Testis (tissue), 5 donors: ENCODE measurements at places on chromosomes 5 and 9. TPM values are rescaled to one million over a fixed set of nuclear protein-coding genes. Genes with fewer than 3 reads are reported as not detected.

- H3K36me3 ChIP-seq = no peaks in the 10 kb centered on the region
- no peak for DNase-seq
- no peak overlapping the region for H3K27ac ChIP-seq
- H3K27me3 ChIP-seq = no peaks in the 10 kb centered on the region
- H3K4me1 ChIP-seq = peaks cover 5% of the 10 kb centered on the region
These were observed 35.9 kb downstream of the OR2Y1 start for GRCh38 chr5:180703912-180704311.

Gene CCIN
- 84.8 TPM for total RNA-seq

Gene FGF18
- 0.79 TPM for total RNA-seq

DNA sequence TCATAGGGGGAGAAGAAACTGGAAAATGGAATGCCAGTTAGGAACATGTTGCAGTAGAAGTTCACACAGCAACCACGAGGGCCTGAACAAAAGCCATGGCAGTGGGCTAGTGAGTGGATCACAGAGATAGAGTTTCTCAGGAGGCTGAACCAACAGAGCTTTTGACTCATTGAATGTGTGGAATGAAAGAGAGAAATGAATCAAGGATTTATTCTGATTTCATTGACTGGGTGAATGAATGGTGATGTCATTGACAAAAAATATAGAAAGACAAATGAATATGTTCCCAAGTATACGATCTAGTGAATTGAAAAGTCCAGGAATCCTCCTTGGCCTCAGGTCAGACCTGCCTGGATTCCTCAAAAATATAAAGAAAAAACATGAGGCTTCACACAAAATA lies 99.2 kb downstream of the ZNF462 start:
- no peak for DNase-seq
- H3K27ac ChIP-seq = no peak overlapping the region
- no peaks in the 10 kb centered on the region for H3K27me3 ChIP-seq
- no peak overlapping the region for H3K4me3 ChIP-seq
- H3K36me3 ChIP-seq = no peaks in the 10 kb centered on the region
